ENCODE measurements at places on chromosomes 3 and 15.

- no peak for DNase-seq
Measured at GRCh38 chr15:91694831-91695210, 158.7 kb upstream of the SLCO3A1 start.

GRCh38 chr15:52254391-52254790 is 41.2 kb downstream of the MYO5C start:
- no peak for DNase-seq

DNA sequence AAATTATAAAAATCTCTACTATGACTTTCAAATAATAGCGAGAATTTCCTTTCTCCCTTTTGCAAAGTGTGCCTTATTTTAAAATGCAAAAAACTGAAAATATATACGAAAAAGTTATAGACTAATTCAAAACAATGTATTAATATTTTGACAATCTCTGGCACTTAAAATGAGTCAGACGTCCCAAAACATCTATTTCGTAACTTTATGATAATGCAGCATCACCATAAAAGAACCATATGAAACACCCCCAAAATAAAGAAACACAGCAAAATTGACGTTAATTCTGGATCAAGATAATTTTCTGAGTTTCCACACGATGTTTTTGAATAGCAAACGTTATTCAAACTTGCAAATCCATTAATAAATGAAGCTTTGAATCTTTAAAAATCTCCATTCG is 1.0 kb downstream of the COPS2 start:
- no peak for DNase-seq

GRCh38 chr3:174266476-174266875 is 592.7 kb upstream of the NAALADL2 start:
- no peak for DNase-seq

GRCh38 chr3:181212271-181212670 is 222.7 kb upstream of the DNAJC19 start:
- DNase-seq = no peak

DNA sequence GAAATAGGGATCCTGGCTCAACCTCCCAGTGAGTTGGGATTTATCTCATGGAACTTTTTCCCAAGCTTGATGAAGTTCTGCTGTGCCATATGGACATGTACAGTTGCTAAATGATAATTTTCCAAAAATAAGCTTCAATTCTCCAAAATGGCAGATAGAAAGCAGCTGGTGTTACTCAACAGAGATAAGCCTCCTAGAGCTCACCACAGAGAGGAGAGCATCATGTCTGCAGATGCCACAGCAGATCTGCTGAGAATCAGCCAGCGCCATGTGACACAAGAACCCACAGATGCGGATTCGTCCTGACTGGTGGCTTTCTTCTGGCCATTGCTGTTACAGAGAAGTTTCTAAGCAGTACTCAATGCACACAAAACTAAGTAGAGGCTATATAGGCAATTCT is 50.6 kb downstream of the AGTR1 start:
- no peak for DNase-seq

DNA sequence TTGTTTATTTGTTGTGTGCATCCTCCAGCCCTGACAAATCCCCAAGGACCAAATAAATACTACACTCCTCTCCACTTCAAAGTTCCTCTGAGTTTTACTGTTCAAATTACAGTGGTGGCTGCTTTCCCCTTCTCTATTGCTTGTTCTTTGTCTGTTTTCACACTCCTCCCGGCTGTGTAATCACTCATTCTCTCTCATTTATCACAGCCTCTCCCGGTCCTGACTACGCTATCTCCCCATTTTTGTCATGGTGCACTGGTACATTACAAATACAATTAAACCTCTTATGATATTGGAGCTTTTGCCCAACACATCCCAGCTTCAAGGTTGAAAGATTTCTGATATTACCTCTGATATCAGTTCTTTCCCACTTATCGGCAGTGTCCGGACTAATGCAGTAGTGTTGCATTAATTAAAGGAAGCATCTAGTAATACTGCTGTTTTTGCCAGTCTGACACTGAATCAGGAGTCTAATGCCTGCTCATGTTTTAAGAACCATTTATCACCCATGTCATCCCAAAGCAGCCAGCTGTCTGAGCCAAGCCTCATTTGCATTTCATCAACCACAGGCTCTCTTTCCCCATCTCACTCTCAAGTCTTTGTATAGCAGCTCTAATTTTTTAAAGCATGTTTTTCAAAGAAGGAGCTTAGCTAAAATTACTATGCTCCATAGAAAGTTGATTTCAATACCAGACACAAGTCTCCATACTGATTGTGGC is 740.5 kb downstream of the ROBO2 start:
- no peak for DNase-seq

GRCh38 chr3:195203606-195204005 is 67.4 kb downstream of the XXYLT1 start:
- DNase-seq = no peak

GRCh38 chr3:112111785-112112402 is 21.2 kb downstream of the GCSAM start:
- no peak for DNase-seq

- no peak for DNase-seq
Measured at GRCh38 chr3:107368654-107369398, 8.4 kb upstream of the CCDC54 start.

GRCh38 chr3:141901914-141902313 is 25.5 kb downstream of the ATP1B3 start:
- DNase-seq = no peak

DNA sequence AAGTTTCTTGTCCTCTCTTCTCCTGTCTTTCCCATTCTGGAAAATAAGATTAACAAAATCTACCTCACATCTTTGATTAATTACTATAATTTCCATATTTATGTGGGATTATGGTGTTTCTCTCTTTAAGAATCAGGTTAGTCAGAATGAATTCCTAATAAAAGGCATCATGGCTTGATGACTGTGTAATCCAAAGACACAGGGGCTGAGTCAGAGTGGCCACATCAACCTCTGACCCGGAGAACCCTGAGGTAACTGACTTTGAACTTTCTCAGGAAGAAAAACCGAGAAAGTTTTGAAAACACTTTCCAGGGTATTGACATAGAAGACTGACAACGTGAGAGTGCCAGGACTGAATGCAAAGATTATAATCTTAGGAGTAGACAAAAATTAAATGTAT is 170.3 kb upstream of the MCTP2 start:
- no peak for DNase-seq

DNA sequence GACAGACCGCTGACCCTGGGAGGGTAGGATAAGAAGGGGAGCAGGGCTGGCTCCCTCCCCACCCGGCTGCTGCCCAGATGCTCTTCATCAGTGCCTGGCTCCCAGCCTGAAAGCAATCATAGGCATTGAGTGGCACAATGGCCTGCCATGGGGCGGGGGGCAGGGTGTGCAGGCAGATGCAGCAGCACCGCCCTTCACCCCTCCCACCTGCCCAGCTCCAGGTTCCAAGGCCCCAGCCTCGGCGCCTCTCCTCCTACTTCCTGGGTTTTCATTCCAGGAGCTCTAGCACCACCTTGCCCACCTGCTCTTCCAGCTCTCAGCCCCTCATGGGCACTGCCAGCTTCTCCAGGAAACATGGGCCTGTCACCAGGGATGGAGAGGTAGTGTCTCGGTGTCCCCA is 101.7 kb downstream of the MEGF11 start:
- DNase-seq = no peak

GRCh38 chr3:99850608-99851007 is 32.9 kb downstream of the CMSS1 start:
- no peak for DNase-seq

DNA sequence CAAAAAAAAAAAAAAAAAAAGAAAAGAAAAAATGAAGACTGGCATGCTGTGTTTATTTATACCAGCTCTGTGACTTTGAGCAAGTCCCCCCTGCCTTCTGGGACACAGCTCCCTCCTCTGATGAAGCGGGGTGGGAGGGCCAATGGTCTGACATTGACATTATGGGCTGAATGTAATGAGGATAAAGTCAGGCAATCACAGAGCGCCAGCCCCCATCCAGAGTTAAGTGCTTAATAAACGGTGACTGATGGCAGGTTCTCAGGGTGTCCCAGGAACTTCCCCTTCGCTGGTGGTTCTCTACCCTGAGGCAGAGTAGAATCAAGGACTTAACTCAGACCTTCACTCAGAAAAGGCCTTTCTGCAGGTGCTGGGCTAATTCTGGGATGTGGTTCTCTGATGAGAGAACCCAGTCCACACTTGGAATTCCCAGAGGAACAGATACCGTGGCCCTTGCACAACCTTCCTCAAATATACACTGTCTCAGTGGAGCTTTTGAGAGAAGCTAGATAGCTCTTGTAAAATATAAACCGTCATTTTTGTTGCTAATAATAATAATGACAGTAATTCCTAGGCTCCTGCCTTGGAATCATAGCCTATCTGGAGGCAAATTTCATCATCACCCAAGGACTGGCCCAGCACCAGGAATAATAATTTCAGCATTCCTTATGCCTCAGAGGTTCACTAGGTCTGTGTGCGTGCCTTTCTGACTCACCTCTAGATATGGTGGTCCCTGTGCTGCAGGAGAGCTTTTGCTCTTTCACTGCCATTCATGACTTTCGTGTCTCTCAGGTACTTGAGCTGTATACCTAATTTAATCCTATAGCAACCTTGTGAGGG is 115.8 kb downstream of the RPLP1 start:
- peak; percentile 5 for DNase-seq

DNA sequence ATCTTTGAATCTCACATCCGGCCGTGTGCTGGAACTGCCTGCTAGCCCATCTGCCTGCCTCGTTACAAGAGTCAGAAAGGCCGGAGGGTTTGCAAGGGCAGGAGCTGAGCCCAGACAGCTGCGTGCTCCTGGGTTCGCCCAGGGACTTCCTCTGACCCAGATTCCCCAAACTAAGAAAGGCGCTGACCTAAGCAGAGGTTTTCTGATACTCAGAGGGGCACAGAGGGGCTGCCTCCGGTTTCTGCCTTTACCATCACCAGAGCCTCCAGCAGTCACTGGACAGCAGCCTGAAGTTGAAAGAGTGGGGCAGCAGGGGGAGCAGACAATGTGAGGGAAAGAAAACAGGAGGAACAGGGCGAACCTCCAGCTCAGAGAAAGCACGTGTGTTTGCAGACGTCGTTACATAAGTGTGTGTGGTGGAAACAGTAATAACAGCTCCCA is 33.4 kb upstream of the RAD18 start:
- DNase-seq = no peak

DNA sequence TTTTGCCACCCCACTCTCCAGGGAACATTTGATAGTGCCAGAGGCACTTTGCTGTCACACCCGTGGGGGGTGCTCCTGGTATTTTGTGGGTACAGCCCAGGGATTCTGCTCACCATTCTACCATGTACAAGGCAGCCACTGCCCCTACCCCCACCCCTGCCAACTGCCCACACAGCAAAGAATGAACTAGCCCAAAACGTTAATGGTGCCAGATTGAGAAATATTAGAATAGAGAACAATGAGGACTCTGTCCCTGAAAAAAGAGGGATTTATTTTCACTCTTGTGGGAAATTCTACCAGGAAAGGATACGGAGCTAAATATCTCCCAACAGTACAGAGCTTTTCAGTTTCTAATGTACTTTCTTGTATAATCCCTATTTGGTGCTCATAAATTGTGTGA is 154.5 kb upstream of the SUCLG2 start:
- DNase-seq = no peak

- no peak for DNase-seq
Measured at GRCh38 chr3:105816833-105817232, 52.0 kb downstream of the CBLB start.

GRCh38 chr3:177610262-177610661 is 413.0 kb upstream of the TBL1XR1 start:
- no peak for DNase-seq

- no peak for DNase-seq
Measured at GRCh38 chr3:82509106-82509842, 747.8 kb upstream of the GBE1 start.

GRCh38 chr15:74964794-74965193 is 8.2 kb upstream of the RPP25 start:
- DNase-seq = no peak

GRCh38 chr15:85011160-85011571 is 29.5 kb downstream of the PDE8A start:
- no peak for DNase-seq

DNA sequence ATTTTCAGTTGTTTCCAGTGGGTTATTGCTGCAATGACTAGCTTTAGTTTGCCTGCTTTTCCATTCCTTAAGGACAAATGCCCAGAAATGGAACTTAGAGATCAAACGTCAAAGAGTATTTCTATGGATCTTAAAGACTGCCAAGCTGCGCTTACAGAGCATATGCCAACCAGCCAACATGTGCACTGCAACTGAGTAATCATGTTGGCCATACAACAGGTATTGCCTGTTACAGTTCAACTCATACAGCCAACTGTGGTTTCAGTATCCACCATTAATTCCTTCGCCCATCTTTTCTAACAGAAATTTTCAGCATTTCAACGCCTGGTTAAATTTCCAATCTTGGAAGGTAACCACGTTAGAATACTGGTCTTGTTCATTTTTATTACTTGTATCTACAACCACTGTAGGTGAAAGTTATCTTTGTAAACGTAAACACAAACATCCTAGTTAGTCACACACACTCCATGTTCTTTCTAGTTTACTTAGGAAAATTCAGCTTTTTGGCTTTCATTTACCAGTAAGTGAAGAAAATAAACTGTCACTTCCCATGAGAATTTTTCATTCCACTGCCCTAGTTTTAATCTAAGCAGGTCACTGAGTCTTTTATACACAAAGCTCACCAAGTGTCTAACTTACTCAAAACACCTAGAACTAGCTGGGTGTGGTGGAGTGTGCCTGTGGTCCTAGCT is 3.9 kb downstream of the RPL32 start:
- no peak for DNase-seq

DNA sequence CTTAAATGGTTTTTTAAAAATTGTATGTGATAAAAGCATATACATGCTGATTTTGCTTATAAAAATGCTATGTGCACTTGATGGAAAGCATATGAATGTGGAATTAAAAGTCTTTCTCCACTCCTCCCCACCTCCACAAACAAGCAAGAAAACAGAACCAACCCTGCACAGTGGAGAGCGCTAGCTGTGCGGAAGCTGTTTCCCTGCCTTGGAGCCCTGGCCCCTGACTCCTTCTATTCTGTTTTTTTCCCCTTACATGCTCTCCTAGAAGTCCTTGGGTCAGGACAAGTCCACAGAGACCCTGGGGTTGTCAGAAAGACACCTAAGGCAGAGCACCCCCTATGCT is 64.2 kb downstream of the BOC start:
- DNase-seq = no peak

DNA sequence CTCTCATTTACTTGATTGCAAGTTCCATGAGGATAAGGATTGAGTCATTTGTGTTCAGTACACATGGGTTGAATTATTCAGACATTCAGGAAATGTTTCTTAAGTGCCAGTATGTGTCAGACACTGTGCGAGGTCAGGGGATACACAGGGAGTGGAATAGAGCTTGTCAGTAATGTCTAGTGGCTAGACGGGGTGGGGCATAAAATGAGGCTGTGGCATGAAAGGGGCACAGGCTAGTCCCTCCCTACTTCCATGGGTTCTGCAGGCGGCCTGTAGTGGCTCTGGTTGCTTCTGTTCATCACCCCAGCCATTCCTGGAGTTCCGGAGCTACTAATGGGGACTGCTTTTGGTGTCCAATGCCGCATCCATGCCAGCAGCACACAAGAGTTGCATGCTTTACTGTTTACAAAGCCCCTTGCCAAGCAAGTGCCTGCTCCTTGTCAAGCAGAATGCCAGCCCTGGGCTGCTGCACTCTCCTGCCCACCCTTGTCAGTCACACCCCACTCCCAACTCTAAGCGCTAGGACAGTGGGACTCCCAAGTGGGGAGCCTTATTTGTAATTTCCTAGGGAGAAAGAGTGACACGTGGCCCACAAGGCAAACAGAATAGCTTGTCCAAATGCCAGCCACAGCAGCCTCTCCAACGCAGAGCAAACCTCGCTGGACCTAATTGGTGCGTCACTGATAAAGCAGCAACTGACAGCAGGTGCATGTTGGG is 70.8 kb downstream of the RAB11A start:
- no peak for DNase-seq
